Hippocampal formation (tissue), 2 donors: ENCODE measurements at places on chromosomes 7 and 10.

DNA sequence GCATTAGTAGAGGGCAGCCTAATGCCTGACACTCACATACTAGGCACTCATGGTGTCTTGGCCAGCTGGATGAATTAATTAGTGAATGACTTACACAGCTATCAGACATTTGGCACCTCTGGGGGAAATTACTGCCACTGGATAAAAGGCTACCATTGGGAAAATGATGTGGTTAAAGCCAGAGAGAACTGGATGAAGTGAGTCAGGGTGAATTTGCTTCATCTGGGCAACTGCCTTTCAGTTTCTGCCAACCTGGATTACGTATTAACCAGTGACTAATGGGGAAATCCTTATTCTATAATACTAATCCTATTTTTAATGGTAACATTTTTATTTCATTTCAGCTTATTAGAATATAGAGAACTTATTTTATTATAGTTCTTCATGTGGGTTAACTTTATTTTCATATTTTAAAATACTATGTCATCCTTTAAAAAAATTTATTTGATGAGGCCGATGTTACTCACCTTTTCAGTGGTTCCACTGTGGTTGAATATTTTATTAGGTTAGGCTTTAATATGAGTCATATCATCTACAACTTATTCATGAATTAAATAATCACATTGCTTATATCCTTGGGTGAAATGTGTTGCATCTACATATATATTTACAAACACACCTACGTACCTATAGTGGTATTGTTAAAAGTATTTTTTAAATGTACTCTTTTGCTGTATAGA is 85.6 kb upstream of the CAPZA2 start:
- DNase-seq: no peak

- DNase-seq: no peak
Observed at GRCh38 chr7:137235434-137235833, 108.1 kb downstream of the PTN start.

DNA sequence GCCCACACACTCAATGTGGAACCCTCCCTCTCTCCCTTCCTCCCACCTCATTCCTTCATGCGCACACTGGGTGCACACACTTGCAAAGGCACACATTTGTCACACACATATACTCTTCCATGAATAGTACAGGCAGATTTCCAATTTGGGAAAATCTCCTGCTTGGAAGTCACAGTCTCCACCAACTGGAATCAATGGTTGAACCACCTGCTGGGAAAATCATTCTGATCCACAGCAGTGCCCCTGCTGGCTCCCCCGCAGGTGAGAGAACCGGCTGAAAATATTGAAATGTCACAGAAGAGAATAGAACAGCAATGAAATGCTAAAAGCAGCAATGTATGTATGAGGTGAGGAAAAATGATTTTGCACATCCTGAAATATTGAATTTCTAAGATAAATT is 232.7 kb downstream of the ADAM12 start:
- DNase-seq: no peak

GRCh38 chr7:28355635-28356319 is 56.5 kb upstream of the CREB5 start:
- DNase-seq: no peak

DNA sequence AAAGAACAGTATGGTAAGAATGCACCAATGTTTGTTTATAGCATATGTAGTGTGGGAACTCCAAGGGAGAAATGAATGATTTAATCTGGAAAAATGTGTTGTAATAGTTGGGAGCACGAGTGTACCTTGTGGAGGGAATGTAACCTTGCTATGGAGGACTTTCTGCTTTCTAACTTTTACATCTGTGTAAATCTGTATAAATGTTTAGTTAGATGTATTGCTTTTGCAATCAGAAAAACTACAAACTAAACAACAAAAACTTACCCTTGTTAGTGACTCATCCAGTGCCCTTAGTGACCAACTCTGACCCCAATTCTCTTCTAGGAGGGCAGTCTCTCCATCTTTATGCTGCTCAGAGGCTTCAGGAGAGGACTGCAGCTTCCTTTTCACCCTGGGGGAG is 89.3 kb downstream of the CCNY start:
- no peak for DNase-seq

GRCh38 chr10:51318399-51319172 is 244.3 kb downstream of the PRKG1 start:
- DNase-seq: no peak

- no peak for DNase-seq
Observed at GRCh38 chr7:99422625-99423024, 13.9 kb downstream of the BUD31 start.

DNA sequence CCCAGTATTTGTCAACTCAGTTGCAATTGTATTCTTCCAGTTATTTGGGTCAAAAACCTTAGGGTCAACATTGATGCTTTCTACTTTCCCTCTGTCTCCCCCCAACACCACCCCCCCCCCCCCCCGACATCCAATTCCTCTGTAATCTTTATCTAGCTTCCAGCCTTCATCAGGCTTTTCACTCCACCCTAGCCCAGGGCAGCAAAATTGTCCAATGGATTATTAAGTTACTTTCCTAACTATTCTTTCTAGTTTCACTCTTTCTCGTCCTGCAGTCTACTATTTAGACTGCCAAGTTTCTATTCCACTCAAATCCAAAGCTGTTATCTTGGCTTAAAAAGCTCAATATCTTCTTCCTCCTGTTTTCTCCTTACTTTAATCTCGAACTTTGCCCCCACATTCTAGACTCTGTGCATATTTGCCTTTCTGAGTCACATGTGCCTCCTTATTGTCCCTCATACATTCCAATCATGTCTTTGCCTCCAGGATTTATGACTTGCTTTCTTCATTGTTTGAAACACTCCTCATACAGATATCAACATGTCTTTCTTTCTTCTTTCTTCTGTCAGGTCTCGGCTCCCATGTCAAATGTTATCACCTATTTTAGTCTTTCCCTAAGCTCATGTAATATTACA is 196.6 kb upstream of the TMEM196 start:
- no peak for DNase-seq

GRCh38 chr7:26157520-26158105 is 5.6 kb downstream of the NFE2L3 start:
- no peak for DNase-seq

DNA sequence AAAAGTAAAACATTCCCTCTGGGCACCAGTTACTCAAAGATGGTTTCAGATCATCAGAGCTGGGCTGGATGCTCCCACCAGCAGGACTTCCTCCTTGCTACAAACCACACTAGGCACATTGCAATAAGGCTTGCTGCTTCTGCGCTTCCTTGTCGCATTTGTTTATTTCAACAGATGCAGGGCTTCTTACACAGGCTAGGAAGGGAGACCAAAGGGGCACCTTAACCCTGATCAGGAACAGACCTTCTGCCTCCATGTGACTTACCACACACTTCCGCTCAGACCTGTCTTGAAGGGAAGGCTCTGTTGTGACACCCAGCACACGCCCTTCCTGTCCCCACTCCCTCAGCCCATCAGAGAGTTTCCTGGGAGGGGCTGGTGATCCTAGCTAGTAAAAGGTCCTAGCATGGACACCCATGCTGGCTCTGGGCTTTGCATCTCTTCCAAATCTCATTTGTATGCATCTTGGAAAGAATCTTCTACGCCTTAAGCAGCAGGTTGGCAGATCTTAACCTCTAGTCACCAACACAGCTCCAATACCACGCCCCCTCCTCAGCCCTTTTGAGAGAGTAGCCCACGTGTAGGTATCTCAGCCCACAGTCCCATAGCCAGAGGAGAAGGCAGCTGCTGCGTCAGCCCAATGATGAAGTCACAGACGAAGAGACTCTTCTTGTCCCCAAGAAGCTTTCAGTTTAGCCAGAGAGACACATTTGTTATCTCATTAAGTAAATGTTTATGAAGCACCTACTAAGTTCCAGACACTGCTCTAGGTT is 47.1 kb upstream of the SVIL start:
- no peak for DNase-seq

DNA sequence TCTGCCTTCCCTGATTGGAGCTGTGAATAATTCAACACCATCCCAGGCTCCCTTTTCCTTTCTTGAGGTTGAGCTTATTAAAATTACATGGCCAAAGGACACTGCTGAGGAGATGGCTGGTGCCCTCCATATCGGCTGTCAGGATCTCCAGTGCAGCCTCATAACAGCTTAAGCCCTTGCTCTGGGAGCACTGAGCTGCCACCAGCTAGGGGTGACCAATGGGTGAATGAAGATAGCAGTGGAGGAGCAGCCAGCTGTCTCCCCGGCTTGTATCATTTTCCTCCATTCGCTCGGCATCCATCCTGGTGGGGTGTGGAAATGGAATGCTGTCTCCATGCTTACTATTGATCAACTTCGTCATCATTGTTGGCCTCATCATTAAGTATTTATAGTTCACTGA is 154.6 kb downstream of the TMEM178B start:
- DNase-seq: no peak

DNA sequence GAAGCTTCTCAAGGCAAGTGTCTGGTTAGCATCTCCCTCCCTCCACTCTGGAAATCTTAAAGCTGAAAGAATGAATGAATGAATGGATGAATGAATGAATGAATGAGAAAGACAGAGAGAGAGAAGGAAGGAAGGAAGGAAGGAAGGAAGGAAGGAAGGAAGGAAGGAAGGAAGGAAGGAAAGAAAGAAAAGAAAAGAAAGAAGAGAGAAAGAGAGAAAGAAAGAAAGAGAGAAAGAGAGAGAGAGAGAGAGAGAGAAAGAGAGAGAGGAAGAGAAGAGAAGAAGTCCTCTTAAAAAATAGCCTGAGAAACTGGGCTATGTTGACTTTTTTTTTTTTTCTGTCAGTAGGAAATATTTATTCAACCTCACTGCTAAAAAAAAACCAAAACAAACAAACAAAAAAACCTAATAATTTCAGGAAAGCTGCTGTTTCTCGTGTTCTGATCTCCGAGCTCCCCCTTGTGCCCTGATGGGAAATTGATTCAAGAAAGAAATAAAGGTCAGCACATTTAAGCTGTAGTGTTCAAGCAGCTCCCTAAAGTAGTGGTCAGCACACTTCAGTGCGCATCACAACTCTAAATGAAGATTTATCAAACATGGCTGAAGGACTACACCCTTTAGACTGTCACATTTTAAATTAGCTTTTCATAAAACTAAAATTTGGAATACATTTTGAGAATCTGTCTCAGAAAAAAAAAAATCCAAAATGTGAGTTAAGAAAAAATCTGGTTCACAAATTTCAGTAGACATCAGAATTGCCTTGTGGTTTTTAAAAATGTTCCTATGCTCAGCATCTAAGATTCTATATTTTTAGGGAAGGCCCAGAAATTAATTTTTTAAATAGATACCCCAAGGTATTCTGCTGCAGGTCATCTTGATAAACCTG is 154.3 kb downstream of the ELAPOR2 start:
- DNase-seq: peak; percentile 3

DNA sequence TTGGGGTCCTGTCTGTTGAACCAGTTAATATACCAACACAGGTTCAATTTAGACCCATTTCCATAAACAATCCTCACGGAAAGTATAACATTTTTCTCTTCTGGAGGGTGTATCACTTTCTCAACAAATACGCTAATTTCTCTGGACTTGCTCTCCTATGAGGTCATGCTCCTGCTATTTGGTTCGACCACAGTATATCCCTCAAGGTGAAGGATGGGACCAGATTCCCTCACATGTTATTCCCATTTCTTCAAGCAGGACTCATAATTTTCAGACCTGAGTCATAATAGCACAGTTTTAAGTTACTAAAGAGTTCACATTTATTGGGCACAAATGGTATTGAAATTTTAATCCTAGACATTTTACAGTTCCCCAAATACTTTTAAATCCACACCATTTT is 57.2 kb downstream of the ADAM12 start:
- DNase-seq: no peak

DNA sequence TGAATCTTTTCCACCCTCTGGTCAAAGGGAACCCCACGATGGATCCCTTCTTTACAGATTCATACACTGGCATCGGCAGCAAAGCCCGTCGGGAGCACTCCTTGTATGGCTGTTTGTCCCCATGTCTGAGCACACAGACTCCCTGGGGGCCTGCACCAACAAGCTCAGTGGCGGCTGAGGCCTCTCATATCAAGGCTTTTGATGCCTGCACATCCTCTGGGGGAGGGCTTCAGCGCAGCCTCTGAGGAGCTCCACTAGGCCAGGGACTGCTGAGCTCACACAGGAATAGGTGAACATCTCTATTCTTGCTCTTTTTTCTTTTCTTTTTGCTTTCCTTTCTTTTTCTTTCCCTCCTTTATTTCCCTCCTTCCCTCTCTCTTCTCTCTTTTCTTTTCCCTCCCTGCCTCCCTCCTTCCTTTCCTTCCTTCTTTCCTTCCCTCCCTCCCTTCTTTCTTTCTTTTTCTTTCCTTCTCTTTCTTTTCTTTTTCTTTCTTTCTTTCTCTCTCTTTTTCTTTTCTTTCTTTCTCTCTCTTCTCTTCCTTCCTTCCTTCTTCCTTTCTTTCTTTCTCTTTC is 174.6 kb downstream of the CCDC3 start:
- no peak for DNase-seq
